ENCODE measurements at places on chromosomes 5 and 9.

GRCh38 chr5:80008995-80009765 is 18.1 kb upstream of the MTX3 start:
- DNase-seq = no peak

- no peak for DNase-seq
Measured at GRCh38 chr9:33703430-33704102, 91.8 kb upstream of the PRSS3 start.

- no peak for DNase-seq
Measured at GRCh38 chr5:68130253-68130652, 85.3 kb upstream of the PIK3R1 start.

- DNase-seq = peak; percentile 70
Measured at GRCh38 chr9:27117489-27118135, 8.6 kb downstream of the TEK start.

DNA sequence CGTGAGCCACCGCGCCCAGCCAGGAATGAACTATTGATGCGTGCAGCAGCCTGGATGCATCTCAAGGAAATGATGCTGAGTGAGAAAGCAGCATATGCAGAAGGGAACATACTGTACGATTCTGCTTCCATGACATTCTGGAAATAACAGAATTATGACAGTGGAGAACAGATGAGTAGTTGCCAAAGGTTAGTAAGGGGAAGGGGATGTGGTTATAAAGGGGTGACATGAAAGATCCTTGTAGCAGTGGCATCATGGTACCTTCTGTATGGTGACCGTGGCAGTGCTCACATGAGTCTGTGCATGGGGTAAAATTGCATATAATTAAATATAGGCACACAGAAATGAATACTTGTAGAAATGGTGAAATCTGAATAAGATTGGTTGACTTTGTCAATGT is 13.0 kb downstream of the NANS start:
- DNase-seq = no peak

- DNase-seq = no peak
Measured at GRCh38 chr5:28117691-28118090, 1079.3 kb upstream of the CDH9 start.

GRCh38 chr5:84239494-84239893 is 145.2 kb downstream of the EDIL3 start:
- peak; percentile 68 for DNase-seq

GRCh38 chr5:1472964-1473628 is 27.9 kb upstream of the SLC6A3 start:
- no peak for DNase-seq

DNA sequence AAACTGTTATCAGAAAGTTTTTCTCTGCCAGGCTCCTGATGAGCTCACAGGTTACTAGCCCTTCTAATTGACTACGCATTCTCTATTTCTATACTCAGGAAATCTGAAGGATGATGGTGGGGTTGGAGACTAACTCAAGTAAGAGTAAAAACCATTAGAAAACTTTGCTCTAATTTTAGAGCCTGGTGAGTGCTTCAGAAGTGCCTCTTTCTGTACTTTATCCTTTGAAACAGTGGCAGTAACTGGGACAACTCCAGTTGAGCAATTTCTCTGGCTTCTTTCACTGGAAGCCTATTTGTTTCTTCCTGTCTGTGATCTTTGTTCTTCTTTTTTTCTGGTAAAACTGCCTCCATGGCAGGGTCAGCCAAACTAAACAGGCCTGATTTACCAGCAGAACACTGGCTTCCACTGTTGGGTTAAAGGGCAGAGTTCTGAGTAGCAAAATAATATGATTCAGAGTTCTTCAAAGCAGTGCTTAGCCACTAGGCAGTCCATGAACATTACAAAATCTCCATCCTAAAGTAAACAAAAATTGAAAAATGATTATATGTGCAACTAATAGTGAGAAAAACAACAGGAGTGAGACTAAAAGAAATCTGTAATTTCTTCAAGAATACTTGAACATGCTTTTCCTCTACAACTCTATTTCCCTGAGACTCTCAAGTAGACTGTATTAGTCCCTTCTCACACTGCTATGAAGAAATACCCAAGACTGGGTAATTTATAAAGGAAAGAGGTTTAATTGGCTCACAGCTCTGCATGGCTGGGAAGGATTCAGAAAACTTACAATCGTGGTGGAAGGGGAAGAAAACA is 79.8 kb downstream of the MROH2B start:
- peak; percentile 72 for DNase-seq

GRCh38 chr5:65121880-65122436 is 353.2 kb downstream of the CWC27 start:
- DNase-seq = peak; percentile 51

GRCh38 chr9:130107234-130107861 is 53.6 kb downstream of the GPR107 start:
- DNase-seq = peak; percentile 90

GRCh38 chr9:21555911-21556310 is 73.8 kb upstream of the IFNE start:
- peak; percentile 65 for DNase-seq
